ENCODE measurements at places on chromosomes 11 and 22.

- DNase-seq = no peak
Observed at GRCh38 chr11:80477178-80477577, 1036.3 kb upstream of the TENM4 start.

- peak; percentile 97 for DNase-seq
Observed at GRCh38 chr11:86743223-86744118, 56.9 kb upstream of the PRSS23 start.

DNA sequence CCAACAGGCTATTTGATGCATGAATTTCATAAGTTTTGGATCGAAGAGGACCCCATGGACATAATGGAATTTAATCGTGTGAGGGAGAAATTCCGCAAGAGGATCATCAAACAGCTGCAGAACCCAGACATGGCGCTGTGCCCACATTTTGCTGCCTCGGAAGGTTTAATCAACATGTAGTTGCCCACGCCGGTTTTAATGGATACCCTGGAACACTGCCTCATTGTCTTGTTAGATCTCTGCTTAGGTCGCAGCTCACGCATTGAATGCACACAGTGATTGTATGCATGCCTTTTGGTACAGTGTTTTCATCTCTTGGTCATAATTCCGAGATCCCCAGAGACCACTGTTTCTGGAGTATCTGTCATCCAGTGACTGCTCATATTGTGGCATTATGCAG lies 46.8 kb downstream of the SLN start:
- no peak for DNase-seq

GRCh38 chr11:95693298-95693697 lies 96.3 kb downstream of the FAM76B start:
- DNase-seq = no peak

DNA sequence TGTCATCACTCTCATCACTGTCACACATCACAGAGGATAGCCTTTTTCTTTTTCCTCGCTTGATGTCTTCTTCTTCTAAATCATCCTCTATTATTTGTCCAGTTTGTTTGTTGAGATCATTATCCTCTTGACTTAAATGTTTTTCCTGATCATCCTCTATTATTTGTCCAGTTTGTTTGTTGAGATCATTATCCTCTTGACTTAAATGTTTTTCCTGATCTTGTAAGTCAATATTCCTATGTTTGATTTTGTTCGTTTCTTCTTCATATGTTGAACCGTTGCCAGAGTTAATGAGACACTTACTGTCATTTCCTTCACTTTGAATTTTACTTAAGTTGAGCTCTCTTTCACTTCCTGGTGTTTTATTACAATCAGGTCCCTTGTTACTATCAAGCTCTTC lies 5.6 kb downstream of the CCDC82 start:
- no peak for DNase-seq

DNA sequence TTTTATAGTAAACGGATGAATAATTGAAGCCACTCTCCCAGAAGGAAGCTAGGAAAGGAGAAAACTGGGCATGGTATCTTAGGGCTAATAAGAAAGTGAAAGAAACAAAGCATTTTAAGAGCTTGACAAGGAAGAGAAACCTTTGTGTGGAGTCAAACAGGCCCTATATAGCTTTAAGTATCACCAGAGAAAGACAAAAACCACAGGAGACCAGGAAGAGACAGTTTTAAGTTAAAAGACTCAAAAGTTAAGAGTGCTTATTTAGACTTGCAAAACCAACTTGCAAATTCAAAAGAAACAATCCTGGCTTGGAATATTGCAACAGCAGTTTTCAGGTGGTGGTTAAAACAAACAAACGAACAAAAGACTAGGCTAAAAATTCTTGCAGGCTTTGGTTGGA lies 3.4 kb downstream of the PAK1 start:
- no peak for DNase-seq

- DNase-seq = no peak
Observed at GRCh38 chr22:46075764-46076531, 74.4 kb upstream of the PPARA start.

DNA sequence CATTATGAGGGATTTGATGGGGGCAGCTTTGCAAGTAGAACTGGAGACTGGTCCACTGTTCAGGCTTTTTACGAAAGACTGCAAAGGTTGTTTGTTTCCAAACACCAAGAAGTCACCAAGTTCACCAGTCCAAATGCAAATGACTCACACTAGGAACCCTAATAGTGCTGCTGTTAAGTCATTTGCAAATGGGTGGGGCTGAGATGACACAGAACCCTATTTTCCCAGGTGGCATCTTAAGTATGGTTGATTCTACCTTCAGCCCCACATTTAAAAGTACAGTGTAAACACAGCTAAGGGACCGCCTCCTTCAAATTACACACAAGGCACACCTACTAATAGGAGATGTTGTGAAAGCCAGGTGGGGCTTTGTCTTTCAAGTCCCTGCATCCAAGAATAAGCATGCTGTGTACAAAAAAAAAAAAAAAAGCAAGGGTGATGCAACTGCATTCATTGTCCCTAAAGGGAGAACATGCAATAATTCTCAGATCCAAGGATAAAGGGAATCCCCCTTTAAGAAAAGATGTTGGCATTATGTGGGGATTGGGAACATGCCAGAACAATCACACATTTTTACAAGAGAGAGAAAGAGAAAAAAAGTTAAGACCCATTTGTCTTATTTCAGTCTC lies 27.3 kb downstream of the BDNF start:
- DNase-seq = peak; percentile 62

DNA sequence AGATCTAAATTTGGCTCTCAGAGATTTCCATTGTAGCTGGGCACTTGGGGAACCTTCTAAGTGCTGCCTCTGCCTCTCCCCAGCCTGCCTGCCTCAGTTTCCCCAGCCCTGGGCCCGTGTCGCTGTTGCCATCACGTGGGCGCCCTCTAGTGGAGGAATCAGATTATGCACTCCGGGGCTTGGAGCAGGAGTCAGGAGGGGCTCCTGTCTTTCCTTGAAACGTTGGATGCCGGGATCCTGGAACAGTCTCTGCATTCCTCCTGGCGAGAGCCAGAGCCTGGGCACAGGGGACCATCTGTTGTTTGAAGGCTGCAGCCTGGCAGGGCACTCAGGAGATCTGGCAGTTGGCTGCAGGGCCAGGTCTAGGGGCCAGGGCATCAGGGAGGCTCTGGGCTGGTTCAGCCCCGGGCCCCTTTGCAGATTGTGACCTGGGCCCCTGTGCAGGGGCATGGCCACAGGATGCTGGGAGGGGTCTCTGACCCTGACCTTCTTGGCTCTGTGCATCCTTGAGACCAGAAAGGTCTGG lies 71.6 kb downstream of the LRP5 start:
- DNase-seq = peak; percentile 31

GRCh38 chr11:9720290-9720630 lies 56.4 kb downstream of the SWAP70 start:
- DNase-seq = no peak

- DNase-seq = no peak
Observed at GRCh38 chr11:134686460-134687061, 274.5 kb upstream of the B3GAT1 start.

GRCh38 chr11:69905611-69906452 lies 86.6 kb upstream of the FGF3 start:
- no peak for DNase-seq
